ENCODE measurements at places on chromosomes 5 and 9.

DNA sequence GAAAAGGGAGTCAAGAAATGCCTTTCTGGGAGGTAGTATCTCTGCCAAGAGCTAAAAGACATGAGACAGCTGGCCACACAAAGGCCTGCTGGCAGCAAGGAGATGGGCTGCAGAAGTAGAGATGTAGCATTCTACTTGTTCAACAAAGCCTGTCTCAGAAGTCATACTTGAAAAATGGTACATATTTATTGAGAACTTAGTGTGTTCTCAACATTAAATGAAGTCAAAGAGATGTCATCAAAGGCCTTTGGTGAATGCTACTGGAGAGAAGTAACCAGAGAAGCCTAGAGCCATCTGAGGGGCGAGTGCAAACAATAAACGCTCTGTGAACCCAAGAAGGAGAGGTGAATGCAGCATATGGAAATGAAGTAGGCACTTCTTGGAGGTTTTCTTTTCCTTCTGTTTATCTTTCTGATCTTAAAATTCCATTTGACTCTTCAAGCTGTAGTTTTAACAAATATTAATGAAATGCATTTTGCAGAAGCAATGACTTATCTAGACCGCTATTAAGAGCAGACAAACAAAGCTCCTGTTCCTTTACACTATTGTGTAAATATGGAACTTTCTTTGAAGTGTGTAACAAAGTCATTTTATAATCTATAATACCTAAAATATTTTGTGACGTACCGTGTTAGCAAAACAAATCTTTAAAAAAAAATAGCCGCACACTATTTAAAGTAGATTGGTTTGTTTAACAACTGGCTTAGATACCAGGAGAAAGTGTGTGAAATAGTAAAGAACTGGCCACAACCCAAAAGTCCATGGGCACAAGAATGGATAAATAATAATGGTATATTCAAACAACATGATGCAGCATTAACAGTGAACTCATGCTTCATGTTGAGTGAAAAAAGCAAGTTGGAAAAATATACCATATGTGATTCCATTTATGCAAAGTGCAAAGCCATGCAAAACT is 70.2 kb downstream of the ZNF608 start:
- no peak for DNase-seq

DNA sequence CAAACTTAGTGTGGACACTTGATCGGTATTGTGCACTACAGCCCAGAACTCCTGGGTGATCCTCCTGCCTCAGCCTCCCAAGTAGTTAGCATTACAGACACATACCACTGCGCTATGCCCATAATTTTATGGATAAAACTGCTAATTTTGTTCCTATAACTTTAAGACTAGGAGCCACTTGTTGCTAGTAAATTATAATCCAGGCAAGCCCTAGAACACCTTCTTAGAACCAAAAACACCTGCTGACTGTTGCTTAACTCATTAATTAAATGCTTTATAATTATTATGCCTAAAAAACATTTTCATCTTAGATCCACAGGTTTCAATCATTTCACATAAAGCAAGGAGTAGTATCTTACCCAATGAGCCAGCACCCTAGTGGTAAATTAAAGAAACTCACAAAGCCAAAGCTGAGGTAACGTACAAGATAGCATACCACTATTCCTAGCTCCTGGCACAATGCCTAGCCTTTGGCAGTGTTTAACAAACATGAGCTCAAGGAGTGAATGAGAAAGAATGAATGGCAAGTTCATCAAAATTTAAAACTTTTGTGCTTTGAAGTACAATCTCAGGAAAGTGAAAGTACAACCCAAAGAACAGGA is 5.4 kb downstream of the MRPS27 start:
- DNase-seq = no peak

GRCh38 chr9:98742325-98743280 is 33.9 kb upstream of the GABBR2 start:
- DNase-seq = no peak

GRCh38 chr9:36041506-36041905 is 4.8 kb downstream of the RECK start:
- DNase-seq = no peak

DNA sequence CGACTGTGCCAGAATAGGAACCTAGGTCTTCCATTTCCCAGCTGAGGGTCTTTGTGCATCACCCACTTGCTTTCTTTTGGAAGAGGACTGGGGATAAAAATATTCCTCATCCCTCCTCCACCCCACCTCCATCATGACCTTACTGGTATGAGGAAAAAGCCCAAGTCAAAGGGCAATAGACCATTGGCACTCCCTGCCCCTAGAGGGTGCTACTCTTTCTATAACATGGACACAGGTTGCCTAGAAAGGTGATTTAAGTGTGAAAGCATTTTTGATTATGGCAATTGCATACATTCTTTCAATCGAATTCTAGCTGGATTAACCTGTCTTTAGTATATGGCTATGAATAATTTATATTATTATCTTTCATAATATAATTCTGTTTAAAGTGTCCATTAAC is 22.8 kb upstream of the ZNF618 start:
- no peak for DNase-seq

DNA sequence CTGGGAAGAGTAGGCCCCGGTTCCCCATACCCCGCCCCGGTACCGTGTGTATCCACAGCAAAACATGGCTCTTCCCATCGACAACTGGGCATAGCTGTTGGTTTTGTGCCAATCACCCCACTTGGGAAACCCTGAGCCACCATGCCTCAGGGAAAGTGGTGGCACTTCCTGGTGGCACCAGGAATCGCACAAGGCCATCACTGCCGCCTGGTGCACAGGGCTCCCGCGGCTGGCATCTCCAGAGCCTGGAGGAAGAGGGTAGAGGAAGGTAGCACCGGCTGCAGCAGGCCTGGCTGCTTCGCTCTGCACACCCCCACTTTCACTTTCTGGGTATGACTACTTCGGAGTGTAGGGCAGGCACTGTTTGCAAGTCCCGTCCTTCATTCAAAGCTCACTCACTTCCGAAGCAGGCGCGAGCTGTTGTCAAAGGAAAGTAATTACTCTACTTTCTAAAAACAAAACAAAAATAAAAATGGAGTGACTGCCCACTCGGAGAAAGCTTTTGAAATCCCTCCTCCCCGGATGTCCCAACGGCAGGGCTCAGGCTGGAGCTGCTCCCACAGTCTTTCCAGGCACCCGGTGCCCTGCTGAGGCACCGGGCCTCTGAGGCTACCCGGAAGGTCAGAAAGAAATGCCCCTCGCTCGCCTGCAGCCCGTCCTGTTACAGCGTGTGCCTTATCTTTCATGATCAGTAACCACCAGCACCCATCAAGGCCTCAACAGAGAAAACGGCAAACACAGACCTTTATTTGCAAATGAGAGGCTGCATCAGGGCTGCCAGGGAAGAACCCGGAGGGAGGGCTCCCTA is 2.0 kb downstream of the BRD3 start:
- no peak for DNase-seq

DNA sequence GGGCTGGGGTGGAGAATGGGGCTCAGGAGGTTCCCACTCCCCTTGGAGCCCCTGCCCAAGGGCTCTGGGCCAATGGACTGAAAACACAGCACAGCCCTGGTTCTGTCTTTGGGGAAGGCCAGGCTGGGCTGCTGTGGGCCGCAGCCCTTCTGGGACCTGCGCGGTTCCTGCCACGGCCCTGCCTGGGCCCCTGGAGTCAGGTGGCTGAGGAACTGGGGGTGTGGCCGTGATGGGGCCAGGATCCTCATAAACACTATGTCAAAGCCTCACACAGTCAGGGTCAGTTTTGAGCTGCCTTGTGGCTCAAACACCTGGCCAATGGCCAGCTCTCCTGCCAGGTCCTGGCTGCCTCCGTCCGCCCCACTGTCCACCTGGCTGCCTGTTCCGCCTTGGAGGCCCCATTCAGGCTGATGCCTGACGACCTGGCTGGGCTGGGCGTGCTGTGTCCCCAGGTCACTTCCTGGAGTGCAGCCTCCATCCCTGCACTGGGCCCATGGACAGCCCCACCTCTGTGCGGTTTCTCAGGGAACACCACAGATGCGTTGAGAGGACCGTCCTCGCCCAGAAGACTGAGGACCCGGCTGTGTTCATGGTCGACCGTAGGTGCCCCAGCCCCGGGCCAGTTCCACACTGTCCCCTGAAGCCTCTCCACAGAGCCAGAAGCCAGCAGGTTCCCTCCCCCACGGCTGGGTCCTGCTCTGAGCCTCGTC is 27.5 kb downstream of the PAEP start:
- no peak for DNase-seq

All from neuronal stem cell (in vitro differentiated cells).